ENCODE measurements at places on chromosomes 7 and 10. TPM values are rescaled to one million over a fixed set of nuclear protein-coding genes. Genes with fewer than 3 reads are reported as not detected.

DNA sequence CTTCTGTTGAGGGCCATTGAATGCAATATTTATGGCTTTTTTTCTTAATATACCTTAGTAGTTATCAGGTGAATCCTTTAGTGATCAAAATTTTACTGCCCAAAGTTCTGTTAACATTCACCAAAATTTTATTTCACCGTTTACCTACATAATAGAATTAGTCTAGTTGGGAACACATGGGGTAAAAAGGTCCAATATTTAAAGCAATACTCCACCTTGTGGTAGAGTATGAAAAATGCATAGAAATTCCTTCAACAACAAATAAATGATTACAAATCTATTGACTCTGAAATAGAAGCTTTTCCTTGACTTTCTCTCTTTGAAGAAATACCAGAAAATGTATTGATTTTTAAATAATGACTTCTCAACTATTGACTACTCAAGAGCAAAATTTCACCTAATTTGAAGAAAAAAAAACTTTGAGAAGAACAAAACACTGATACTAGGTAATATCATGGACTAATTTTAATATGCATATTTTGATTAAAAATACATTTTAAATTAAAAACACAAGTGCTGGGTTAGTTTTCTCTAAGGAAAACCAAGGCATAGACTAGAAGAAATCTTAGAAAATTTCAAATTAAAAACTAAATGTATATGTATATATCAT is 43.3 kb downstream of the POLR1F start:
- DNase-seq = no peak

DNA sequence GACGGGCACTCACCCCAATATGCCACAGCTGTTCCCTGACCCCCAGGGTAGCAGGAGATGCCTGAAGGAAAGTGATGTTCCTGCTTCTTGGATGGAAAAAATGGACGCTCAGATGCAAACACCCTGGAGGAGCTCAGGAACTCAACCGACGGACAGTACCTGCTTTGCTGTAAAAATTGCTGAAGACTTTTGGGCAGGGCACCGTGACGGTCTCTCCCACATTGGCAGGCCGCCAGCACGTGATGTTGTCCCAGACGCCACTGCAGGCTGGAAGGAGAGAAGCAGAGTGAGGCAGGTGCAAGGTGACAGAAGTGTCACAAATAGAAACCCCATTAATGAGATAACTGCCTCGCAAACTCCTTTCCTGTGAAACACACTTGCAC is 35.0 kb downstream of the VIPR2 start:
- DNase-seq = no peak

DNA sequence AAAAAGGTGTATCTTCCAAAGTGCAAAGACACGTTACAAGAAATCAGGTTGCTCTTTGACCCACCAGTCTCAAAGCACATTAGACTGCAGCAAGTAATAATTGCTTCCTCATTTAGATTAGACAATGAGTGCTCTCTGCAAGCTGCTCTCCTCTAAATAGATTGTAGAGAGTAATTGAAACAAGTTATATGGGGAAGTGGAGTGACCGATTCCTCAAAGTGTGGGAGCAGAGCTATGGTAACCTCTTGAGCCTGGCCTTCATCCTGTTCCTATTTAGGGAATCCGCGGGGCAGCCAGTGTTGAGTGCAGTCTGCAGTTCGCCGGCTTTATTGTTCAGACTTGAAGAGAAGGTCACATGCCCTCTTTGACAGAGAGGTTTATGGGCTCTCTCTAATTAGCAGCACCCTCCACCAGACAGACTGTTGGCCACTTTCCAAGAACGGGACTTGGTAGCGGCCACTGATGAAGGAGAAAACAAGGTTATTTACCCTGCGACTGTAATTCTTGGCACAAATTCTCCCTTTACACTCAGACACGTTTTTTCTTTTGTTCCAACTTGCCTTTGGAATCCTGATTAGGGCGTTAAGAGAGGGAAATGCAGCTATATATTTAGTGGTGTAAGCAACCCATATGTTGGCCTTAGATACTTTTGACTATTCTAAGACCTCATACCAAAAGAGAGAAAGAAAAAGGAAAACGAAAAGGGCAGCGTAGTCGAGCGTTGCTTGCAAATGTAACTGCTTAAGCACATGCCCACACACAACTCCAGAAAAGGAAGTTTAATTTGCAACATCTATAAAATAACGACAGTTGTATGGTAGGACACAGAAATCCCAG is 107.5 kb downstream of the REEP3 start:
- peak; percentile 13 for DNase-seq

The LRWD1 gene
- total RNA-seq = 12.5 TPM

The PDE6C gene
- total RNA-seq = not detected

DNA sequence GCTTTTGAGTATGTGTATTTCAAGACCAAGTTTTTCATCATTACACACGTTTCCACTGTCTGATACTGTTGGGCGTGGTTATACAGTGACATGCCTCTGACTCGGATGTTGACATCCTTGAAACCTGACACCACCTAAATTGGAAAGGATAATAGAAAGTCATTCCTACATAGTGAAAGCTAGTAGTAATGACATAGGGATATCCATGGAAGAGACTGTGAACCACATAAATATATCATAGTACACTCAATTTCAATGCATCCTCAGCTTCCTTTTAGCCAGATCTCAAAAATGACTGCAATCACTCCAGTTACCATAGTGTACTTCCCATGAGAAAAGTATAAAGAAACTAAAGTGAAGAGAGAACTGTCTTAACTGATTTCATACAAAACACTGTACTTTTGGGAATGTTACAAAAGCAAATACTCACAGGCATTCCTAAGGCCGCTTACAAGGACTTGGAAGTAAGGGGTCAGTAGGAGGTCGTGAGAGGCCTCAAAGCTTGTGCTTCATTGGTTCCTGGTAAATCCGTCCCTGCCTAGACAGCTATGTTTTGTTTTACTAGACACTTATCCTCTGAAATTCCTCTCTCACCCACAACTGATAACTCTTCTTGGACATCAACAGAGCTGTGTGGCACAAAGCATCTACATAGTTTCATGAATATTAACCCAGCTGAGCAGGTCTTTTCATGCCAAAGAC is 71.8 kb upstream of the VWDE start:
- no peak for DNase-seq

DNA sequence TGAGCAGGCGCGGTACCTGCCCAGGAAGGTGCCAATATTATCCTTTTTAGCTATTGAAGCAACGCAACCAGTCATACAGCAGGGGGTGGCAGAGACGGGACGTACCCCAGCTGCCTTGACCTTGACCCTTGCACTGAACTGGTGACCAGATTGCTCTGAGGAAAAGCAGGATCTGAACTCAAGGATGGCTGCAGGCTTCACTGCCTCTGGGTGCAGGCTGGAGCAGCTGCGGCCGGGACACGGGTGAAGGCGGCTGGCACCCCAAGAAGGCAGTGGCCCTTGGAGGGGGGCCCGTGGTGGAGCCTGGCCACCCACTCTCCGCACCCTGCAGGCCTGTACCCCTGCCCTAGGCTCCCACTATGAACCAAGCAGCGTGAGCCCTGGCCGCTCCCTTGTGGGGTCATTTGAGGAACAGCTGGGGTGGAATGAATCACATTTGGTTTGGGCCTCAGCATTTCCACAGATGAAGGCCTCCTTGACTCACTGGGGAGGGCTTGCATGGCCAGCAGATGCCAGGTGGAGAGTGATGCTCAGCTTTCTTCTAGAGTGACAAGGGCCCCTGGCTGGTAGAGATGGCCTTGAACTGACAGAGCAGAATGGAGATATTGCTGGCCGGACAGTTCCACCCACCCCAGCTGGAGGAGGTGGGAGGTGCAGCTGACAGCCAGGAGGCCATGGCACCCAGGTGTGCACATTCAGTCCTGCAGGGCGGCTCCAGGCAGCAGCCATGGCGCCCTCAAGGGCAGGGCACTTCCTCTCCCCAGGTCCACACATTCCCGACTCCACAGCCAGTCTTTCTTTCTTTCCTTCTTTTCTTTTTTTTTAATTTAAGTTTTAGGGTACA is 218.7 kb downstream of the WDR37 start:
- DNase-seq = no peak

Measured in activated naive CD4-positive, alpha-beta T cell treated with anti-CD3 and anti-CD28 coated beads, Interleukin-2, amount 50 U/mL, for 72 hours (primary cell).